ENCODE measurements at places on chromosomes 13 and 19.

- DNase-seq = peak; percentile 29
Observed at GRCh38 chr13:46728777-46729176, 68.2 kb downstream of the ESD start.

DNA sequence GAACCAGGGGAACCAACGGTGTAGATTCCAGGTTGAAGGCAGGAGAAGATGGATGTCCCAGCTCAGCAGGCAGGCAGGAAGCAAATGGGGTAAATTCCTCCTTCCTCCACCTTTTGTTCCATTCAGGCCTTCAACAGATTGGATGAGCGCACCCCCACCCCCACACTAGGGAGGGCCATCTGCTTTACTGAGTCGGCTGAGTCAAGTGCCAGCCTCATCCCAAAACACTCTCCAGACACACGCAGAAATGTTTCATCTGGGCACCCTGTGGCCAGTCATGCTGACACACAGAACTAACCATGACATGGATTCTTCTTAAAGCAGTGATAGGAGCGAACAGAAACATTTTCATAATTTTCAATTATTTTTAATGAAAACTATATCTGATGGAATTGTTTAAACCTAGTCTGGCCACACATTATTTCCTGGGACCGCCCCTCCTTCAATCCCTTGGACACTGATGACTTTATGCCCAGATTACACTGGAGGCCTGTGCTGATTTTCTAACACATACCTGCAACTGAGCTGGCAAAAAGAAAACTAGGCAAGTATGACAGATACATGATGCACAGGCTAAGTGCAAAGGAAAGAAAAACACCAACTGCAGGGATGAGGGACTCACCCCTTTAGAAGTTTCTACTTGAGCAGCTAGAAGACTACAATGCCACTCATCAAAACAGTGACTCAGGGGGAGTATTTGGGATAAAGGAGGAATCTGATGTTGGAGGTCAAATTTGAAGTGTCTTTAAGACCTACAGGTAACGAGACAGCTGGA, 154.2 kb downstream of the TNFRSF19 start:
- no peak for DNase-seq

DNA sequence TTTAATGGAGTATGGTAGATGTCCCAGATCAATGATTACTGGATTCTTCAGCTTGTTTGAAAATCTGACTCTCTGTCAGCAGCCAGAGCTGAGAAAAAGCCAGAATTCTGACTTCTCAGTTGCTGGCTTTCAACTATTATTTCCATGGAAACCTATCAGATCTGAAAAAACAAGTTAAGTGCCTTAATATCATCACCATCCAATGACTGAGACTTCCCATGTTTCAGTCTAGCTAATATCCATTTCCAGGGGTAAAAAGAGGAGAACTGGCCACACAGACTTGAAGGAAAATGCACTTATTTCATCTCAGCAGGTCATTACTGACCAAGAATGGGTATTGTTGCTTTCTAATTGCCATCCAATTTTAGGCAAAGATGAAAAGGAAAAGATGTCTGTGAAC, 75.2 kb downstream of the TNFSF11 start:
- no peak for DNase-seq

- DNase-seq = no peak
Observed at GRCh38 chr13:103358255-103358932, 292.2 kb upstream of the SLC10A2 start.

GRCh38 chr19:13748169-13748828, 16.0 kb upstream of the MRI1 start:
- peak; percentile 31 for DNase-seq

DNA sequence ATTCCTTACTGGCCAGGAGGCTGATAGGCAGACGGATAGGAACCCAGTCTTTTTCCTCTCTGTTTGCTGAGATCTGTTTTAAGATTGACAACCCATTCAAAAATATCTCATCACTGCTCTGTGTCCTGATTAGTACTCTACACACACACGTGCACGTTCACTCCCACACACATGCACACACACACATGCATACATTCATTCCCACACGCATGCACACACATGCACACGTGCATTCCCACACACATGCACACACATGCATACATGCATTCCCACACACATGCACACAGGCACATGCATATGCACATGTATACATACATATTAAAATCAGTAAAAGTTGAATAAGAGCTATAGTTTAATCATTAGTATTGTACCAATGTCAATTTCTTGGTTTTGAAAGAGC, 80.6 kb upstream of the SIAH3 start:
- no peak for DNase-seq

GRCh38 chr13:64186503-64187250, 2771.0 kb upstream of the PCDH20 start:
- DNase-seq = no peak

- DNase-seq = no peak
Observed at GRCh38 chr13:66567899-66568612, 662.1 kb downstream of the PCDH9 start.

DNA sequence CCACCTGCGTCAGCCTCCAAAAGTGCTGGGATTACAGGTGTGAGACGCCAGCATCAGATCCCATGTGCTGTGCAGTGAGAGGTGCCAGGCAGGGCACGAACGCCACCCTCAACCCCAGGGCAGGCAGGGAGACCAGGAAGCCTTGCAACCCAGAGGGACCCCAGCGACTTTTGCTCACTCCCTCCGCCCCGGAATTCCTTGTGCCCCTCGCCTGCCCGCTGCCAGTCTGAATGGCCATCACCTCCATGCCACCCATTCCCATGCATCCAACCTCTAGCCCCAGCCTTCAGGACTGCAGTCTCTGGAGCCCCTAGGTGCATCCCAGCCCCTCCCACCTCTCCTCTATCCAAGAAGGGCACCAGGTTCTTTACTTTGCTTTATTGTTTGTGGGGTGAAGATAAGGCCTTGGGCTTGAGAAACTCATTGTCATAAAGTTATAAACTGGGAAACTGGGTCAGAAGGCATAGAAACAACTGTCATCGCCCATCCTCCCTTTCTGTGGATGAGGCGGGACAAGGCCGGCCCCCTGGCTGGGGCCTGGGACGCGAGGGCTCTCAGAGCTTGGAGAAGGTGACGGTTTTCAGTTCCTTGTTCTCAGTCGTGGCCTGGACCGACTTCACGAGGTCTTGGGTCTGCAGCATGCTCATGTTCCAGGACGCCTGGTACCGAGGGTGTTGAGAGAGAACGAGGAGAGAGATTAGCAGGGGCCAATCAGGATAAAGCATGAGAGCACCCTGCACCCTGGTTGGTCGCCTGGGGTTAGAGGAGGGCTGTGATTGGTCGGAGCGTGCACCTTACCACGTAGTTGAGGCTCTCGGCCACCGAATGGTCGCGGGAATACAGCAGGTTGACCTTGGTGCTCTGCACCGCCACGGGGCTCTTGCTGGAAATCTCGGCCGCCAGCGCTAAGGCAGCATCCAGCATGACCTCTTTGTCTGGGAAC, 2.6 kb upstream of the LGALS4 start:
- DNase-seq = no peak

DNA sequence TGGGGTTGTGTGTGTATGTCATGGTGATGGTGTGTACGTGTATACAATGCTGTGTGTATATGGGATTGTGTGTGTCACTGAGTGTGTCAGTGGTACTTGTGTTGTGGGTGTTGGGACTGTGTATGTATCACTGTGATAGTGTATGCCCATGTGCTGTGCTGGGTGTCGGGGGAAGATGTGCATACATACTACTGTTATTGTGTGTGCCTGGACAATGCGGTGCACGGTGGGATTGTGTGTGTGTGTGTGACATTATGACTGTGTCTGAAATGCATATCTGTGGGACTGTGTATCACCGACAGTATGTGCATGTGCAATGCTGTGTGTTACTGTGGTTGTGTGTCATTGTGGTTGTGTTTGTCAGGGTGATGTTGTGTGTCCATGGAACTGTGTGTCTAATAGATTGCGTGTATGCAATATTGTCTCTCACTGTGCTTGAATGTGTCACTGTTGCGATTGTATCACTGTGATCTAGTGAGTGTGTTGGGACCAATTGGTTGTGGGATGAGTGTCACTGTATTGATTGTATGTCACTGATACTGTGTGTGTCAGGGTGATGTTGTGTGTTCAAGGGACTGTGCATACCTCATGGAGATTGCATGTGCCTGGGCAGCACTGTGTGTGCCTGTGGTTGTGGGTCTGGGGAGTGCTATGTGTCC, 11.0 kb upstream of the BBC3 start:
- no peak for DNase-seq

GRCh38 chr19:10364644-10365043, 15.7 kb downstream of the TYK2 start:
- DNase-seq = no peak

GRCh38 chr13:106523576-106523975, 11.9 kb downstream of the EFNB2 start:
- no peak for DNase-seq

DNA sequence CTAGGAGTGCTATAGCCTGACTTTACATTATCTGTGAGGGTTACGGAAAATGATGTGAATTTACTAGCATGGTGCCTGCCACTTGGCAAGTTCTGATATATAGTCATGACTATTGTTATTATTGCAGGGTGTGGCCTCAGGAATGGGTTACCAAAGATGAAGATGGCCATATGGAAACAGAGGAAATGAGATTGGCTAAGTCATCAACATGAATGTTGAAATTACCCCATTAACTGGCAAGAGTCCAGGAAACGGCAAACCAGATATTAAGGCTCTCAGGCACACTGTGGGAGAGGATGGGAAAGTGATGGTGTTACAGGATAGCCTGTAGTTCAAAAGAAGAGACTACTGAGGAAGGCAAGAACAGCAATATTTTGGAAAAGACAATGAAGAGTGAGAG, 183.3 kb downstream of the KCNRG start:
- no peak for DNase-seq

DNA sequence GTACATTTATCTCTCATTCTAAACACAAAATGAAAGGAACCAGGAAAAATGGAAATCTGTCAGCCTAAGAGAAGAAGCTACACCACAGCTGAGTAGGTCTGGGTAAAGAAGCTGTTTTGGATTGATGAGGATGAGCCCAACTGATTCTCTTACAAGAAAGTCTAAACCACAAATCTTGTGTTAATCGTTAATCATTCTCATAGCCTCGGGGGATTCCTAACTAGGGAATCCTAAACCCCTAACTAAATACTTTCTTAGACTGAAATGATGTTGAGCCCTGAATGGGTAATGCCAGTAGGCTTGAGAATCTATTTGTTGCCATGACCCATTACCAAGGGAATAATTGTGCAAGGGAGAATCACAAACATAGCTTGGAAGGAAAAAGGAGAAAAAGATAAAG, 327.5 kb upstream of the SPRY2 start:
- DNase-seq = no peak

GRCh38 chr19:18883526-18884304, 12.2 kb downstream of the CERS1 start:
- no peak for DNase-seq

- no peak for DNase-seq
Observed at GRCh38 chr19:9667898-9668297, 7.0 kb downstream of the ZNF562 start.

DNA sequence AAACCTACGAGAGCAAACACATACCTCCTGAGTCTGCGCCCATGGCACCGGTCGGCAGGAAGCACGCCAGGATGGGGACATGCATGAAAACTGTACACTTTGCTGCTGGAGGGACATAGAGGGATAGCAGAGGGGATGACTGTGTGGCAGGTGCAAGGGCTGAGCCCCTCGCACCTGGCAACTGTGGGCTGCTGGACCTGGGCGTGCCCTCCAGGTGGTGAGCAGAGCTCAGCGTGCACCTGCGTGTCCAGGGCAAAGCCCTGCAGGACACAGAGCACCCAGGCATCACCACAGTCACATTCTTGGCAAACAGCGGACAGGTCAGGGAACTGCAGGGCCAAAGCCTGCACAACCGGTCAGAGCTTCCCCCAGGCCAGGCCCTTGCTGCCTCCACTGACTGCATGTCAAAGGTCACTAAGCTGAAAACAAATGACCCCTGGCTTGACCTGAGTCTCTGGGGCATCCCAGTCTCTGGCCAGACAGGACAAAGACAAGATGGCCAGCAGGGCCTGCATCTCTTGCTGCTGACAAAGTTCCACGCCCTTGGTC, 9.0 kb upstream of the ISYNA1 start:
- DNase-seq = no peak

DNA sequence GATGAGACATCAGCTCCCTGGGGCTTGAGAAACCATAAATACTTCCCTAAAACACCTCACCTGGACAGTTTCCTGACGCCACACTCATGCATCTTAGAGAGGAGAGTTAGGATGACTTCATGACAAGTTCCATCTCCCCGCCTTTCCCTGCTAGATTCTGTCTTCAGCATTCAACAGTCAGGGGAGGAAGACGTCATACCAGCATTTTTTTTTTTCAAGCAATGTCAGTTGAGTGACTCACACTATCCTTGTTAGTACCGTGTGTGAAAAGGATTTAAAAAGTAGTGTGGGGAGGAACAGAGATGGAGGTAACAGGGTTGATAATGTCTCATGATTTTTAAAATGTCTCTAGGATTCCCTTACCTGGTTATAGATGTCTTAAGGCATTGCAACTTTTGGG, at the start of gene OR7D2:
Gene OR7D2, plus strand, starts transcription at position 79 of the 400 bp plus-strand sequence. CDS start 6,803 bp downstream, outside the sequence.
- DNase-seq = no peak

DNA sequence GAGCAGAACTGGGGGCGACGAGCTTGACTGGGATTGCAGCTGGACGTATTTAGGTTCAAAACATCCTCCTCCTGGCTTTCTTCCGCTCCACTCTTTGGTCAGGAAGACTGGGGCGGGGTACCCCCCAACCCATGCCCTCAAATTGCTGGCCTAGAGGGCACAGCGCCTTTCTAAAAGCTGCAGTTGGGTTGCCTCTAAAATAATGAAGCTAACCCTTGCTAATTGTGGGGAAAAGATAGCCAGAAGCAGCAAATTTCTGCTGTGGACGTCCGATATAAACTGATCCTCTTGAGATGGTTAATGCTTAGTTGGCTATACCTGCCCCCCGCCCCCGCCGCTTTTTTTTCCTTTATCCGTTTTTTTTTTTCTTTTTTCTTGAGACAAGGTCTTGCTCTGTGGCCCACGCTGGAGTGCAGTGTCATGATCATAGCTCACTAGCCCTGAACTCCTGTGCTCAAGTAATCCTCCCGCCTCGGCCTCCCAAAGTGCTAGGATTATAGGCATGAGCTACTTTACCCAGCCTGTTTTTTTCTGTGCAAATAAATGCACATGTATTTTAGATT, 754 bp upstream of the CHERP start:
- peak; percentile 13 for DNase-seq

DNA sequence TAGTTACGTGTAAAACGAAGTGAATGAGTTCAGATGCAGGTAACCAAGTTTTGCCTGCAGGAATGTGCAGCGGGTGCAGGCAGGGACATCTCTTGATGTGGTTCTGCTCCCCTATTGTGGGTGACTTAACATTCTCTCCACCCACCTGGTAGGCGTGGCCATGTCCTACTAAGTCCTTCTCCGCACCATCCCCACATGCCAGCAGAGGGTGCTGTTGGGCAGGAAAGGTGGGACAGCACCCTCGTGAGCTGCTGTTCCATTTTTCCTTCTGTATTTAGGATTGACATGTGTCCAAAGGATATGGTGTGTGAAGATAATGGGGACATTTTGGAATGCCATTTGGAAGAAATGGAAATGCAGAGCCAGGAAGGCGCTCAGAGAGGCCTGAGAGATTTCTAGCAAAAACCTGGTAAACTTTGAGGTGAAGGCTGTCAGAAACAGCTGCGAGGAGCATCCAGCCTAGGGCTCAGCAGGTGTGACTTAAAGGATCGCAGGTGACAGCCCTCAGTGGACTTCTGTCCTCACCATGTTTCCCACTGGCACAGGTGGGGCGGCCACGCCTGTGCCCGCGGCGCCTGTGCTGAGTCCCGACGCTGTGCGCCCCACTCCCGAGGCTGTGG, 26.2 kb upstream of the MCF2L start:
- peak; percentile 99 for DNase-seq

GRCh38 chr19:14116918-14117578, 514 bp downstream of the PRKACA start:
- DNase-seq = no peak

- DNase-seq = peak; percentile 92
Observed at GRCh38 chr19:4304538-4305256, at the start of gene FSD1. TSS of gene FSD1 (plus strand) at chr19:4304598. CDS start at chr19:4304747, 149 bp downstream.

GRCh38 chr19:31880283-31880682, 465.1 kb upstream of the ZNF507 start:
- DNase-seq = no peak

All from neural progenitor cell (in vitro differentiated cells).